ENCODE measurements at places on chromosomes 11 and 22. TPM values are rescaled to one million over a fixed set of nuclear protein-coding genes. Genes with fewer than 3 reads are reported as not detected.

The CLDN5 gene
- not detected for polyA plus RNA-seq

DNA sequence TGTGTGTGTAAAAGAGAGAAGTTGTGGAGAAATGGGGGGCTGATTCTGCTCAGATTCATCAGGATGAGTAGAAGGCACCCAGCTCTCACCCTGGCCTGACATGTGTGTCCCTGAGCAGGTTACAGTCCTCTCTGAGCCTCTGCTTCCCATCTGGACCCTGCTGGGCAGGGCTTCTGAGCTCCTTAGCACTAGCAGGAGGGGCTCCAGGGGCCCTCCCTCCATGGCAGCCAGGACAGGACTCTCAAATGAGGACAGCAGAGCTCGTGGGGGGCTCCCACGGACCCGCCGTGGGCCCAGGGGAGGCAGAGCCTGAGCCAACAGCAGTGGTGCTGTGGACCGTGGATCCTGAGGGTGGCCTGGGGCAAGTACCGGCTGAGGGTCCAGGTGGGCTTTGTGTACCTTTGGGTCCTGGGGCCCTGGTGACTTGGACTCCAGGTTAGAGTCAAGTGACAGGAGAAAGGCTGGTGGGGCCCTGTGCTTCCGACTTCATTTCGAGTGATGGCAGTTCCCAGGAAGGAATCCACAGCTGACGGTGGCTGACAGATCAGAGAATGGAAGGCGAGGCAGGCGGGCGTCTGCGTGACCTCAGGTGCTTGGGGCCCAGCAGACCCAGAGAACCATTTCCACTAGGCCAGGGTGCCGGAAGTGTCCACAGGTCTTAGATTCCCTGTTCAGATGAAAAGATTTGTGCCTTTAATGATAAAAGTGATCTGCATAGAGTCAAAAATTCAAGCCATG lies 21.9 kb downstream of the NEAT1 start:
- H3K27me3 ChIP-seq: no peaks in the 10 kb centered on the region
- H3K4me3 ChIP-seq: no peak overlapping the region
- peaks cover 15% of the 10 kb centered on the region for H3K4me1 ChIP-seq
- no peak for DNase-seq
- H3K36me3 ChIP-seq: peaks cover 35% of the 10 kb centered on the region

- no peaks in the 10 kb centered on the region for H3K27me3 ChIP-seq
- H3K4me3 ChIP-seq: no peak overlapping the region
- no peak overlapping the region for H3K27ac ChIP-seq
- no peaks in the 10 kb centered on the region for H3K4me1 ChIP-seq
- no peaks in the 10 kb centered on the region for H3K36me3 ChIP-seq
Measured at GRCh38 chr11:74577181-74577580, 15.2 kb upstream of the POLD3 start.

- H3K27me3 ChIP-seq: no peaks in the 10 kb centered on the region
- peaks cover 7% of the 10 kb centered on the region for H3K4me1 ChIP-seq
Measured at GRCh38 chr11:59551659-59552521, 40.6 kb downstream of the OR4D9 start.

The DBX1 gene
- not detected for polyA plus RNA-seq

GRCh38 chr22:38863531-38864131 lies 8.4 kb downstream of the CBX6 start:
- no peak for DNase-seq
- peaks cover 8% of the 10 kb centered on the region for H3K4me1 ChIP-seq
- H3K4me3 ChIP-seq: no peak overlapping the region
- H3K27me3 ChIP-seq: no peaks in the 10 kb centered on the region
- no peak overlapping the region for H3K27ac ChIP-seq
- no peaks in the 10 kb centered on the region for H3K36me3 ChIP-seq

GRCh38 chr11:96267496-96268032 lies 75.4 kb downstream of the MAML2 start:
- peaks cover 13% of the 10 kb centered on the region for H3K4me1 ChIP-seq
- no peaks in the 10 kb centered on the region for H3K36me3 ChIP-seq
- H3K4me3 ChIP-seq: no peak overlapping the region
- H3K27me3 ChIP-seq: no peaks in the 10 kb centered on the region

Measured in keratinocyte (primary cell).